NCI-H2029 treated with DMSO at 0.1 percent for 48 hours (cell line): ENCODE measurements at places on chromosomes 1 and 21.

GRCh38 chr21:30515681-30516080 is 13.7 kb upstream of the KRTAP19-5 start:
- DNase-seq: no peak

DNA sequence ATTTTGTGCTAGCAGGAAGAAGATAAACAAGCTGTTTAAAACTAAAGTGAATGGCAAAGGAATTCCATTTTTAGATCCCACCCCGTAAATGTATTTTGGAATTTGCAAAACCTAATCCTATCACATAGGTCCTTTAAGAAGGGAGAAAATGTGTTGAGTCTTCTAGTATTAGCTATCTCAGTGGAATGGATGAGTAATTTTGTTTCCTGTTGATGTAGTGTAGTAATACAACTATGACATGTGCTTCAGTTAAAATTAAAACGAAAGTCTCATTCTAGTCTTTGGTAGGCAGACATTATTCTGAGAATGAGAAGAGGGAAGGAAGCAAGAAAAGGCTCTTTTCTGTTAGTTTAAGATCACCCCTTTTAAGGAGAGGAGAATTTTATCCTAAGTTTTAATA is 265.9 kb upstream of the C1orf105 start:
- DNase-seq: no peak

DNA sequence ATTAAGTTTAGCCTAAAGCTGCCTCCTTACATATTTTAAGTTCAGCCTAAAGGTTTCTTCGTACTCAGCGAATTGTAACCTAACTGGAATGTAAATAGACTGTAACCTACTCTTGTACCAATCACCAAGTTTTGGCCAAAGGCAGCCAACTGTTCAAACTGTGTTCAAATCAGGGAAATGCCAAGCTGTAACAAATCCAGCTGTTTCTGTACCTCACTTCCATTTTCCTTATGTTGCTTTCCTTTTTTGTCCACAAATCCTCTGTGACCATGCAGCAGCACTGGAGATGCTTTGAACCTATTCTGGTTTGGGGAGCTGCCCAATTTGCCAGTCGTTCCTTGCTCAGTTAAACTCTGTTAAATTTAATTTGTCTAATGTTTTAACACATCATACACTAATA is 3.2 kb upstream of the APOBEC4 start:
- no peak for DNase-seq

DNA sequence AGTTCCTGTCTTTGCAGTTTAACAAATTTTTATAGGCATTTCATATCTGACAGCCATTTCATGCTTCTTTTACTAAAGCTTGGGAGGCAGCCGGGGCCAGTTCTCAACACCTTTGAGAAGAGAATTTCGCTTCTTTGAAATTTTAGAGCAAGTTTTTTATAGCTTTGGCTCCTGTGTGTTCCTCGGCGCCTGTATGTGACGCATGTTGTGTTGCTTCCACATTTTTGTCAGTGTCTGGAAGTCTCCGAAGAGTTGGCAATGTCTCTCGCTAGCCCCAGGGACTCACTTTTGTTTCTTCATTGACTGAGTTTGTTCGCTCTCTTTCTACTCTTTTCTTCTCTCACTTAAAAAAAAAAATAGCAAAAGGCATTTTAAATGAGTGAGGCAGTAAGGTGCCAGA is 386.9 kb upstream of the PLXNA2 start:
- DNase-seq: no peak

GRCh38 chr1:181910905-181911304 is 150.6 kb downstream of the ZNF648 start:
- no peak for DNase-seq

GRCh38 chr1:50970509-50970887 is 453 bp downstream of the CDKN2C start:
- peak; percentile 90 for DNase-seq

GRCh38 chr1:204384636-204385352 is 25.1 kb upstream of the PLEKHA6 start:
- DNase-seq: no peak

DNA sequence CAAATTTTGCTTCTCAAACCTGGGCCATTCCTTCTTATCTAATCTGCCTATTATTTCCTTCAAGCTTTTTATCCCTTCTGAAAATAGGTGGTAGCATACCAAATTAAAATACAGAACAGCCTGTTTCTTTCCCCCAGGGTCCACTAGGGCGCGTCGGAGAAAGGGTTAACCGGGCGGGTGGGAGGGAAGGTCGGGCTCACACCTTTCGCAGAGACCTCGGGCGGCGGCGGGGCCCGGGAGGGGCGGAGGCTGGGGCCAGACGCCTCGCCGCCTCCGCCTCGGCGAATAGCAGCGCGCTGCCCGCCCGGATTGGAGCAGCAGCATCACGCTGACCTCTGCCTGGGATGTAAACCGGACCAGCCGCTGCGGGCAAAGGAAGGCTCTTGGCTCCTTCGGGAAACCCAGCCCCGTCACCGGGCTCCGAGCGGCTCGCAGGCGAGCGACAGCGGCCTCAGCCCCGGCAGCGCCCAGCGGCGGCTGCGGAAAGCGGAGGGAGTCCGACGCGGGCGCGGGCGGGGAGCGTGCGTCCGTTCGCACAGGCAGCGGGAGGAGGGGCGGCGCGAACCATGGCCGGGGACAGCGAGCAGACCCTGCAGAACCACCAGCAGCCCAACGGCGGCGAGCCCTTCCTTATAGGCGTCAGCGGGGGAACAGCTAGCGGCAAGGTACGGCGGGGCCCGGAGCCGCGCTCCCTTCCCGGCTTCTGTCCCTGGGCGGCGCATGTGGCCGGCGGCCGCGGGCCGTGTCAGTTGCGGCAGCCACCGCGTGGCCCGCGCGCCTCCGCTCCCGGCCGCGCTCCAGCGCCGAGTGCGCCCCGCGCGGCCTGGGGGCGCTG is at the start of gene UCK2:
TSS of gene UCK2 (plus strand) at position 347 of the 835 bp plus-strand sequence. CDS start at position 567, 220 bp downstream.
- DNase-seq: no peak

GRCh38 chr1:237124856-237125462 is 83.0 kb downstream of the RYR2 start:
- no peak for DNase-seq

- no peak for DNase-seq
Measured at GRCh38 chr21:44644878-44645277, 1.3 kb upstream of the KRTAP10-11 start.

DNA sequence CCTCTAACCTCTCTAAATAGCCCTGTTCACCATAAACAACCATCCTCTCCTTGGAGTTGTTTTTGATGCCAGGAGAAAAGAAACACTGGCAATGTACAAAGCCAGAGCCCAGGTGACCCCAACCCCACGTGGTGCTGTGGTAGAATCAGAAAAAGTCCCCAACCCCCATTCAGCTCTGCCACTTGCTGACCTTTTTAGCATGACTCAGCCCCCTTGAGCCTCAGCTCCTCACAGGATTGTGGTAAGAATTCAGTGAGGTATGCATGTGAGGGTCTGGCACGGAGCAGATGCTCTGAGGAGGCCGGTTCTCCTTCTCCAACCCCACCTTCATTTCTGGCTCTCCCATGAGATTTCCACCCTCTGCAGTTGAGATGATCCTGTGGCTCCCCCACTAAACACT is 11.1 kb upstream of the CHI3L1 start:
- DNase-seq: no peak

DNA sequence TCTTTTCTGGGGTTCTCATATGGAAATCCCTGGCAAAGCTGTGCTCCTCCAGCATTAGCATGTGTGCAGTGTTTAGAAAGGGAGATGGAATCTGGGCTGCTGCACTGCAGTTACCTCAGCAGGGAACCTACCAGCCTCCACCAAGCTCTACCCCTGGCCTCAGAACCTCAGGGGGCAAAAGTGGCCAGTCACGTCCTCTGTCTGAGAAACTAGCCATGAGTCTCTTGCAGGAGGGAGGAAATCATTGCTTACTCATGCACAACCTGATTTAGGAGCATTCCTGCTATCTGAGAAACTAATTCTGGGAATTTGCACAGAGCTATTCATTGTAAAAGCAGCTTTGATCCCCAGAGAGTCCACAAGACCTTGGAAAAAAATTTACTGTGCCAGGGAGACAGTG is 80.6 kb upstream of the IPO9 start:
- DNase-seq: no peak

- no peak for DNase-seq
Measured at GRCh38 chr1:62209931-62210595, 15.4 kb downstream of the L1TD1 start.

DNA sequence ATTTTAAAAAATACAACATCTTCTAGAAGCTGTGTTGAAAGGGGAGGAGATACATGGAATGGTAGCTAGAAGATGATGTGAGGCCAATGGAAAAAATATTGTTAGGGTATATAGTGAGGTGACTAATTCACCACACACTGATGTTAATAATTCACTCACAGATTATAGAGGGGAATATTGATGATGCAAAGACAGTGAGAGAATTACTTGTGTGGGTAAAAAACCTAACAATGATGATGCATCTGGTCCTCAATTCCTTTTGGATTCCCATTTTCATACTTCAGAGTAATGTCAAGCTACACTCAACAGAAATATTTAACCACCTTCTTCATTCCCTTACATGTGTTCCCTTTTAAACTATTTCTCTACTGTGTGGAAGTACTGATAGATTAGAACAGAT is 169.5 kb upstream of the DPYD start:
- no peak for DNase-seq

GRCh38 chr1:117301901-117302300 is 65.3 kb upstream of the MAN1A2 start:
- DNase-seq: no peak
